ENCODE measurements at places on chromosomes 5 and 9. TPM values are rescaled to one million over a fixed set of nuclear protein-coding genes. Genes with fewer than 3 reads are reported as not detected.

ZFP2 gene
- total RNA-seq: 0.35 TPM

ABLIM3 gene
- not detected for total RNA-seq

TRIM7 gene
- 1.0 TPM for total RNA-seq

MFAP3 gene
- total RNA-seq: 24.1 TPM

ROR2 gene
- 0.95 TPM for total RNA-seq

WWC1 gene
- 109 TPM for total RNA-seq

UGT3A1 gene
- not detected for total RNA-seq

TEX48 gene
- total RNA-seq: not detected

DPYSL3 gene
- total RNA-seq: 106 TPM

CYSRT1 gene
- total RNA-seq: 1.7 TPM
